Activated T-helper 1 cell treated with anti-CD3 and anti-CD28 coated beads, Interleukin-2, amount 50 U/mL, for 16 hours (primary cell): ENCODE measurements at places on chromosomes 1 and 21.

- DNase-seq = no peak
These were observed 24.5 kb upstream of the PALMD start for GRCh38 chr1:99621340-99621901.

- no peak for DNase-seq
These were observed 85.6 kb upstream of the ARHGEF16 start for GRCh38 chr1:3368711-3369445.

DNA sequence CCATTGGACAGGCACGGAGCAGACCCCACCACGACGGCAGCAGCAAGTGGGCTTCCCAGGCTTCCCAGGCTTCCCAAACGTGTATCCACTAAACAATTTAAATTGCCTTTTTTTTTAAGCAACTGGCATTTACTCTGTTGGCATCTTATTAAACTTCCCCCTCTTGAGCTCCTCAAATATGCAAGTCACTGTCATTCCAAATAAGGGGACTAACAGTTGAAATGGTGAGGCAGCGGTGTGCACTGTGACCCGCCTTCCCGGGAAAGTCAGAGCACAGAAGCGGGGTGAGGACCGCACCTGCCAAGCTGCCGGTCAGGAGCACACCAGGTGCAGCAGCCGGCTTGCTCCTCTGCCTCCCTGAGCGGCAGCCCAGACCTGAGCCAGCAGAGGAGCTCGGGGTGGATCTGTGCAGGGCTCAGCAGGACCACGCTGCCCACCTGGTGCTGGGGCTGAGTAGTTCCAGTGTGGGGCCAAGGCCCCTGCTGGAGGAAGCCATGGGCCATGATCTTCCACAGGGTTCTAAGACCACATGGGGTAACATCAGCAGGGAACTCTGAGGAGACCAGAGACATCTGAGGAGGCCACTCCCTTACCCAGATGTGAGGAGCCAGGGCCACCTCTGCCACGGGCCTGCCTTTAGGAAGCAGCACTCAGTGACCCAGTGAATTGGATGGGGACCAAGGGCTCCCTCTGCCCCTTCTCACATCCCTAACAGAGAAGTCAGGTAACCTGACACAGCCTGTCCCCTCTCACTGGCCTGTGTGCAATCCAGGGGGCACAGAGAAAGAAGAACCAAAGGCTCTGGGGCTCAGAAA is 245.4 kb downstream of the NPHP4 start:
- DNase-seq = no peak

DNA sequence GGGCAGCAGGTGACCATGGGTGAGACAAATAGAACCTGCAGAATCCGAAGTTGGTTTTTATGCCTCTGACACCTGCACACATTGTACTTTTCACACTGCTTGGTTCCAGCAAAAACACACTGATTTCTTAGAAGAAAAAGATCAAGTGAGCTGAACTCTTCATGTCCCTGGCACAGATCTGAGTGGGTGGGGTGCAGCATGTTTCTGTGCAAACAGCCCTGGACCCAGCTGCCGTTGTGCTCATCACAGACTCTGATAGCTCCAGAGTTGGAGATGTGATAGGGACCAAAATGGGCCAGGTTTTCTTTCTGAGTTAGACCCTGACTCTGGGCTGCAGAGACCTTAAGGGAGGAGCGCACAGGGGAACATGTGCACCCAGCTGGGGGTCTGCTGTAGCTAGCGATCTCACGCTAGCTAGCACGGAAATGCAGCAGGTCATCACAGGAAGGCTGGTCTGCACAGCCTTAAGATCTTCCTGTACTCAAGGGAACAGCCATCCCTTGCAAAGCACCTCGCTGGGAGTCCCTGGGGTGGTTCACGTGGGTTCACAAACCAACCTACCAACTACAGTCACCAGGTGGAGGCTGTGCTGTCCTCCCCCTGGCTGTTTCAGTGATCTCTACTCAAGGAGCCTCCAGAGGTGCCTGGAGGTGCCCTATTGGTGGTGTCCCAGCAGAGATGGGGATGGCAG is 291.1 kb downstream of the PTPRU start:
- DNase-seq = no peak

DNA sequence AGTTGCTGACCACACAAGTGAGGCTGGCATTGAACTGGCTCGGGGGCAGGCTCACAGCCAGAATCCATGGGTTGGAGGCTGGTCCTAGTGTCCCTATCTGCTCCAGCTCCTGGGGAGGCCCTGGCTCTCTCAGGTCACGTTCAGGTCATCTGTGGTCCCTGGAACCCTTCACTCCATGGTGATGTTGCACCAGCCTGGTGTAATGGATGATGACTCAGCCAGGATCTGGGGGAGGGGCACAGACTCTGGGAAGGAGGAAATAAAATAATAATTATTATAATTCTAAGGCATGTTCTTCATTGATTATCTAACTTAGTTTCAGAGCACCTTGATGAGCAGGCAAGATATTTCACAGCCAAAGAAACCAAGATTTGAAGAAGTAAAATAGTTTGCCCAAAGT is 26.6 kb upstream of the FCRL4 start:
- no peak for DNase-seq
